Hematopoietic multipotent progenitor cell treated with erythropoietin and hydrocortisone succinate and interleukin-3 and kit ligand, for 15 days (in vitro differentiated cells): ENCODE measurements at places on chromosomes 11 and 22.

- DNase-seq: no peak
Measured at GRCh38 chr11:92659793-92660192, 309.7 kb upstream of the MTNR1B start.

- DNase-seq: no peak
Measured at GRCh38 chr22:40716116-40716515, 36.8 kb downstream of the MCHR1 start.

GRCh38 chr11:2825261-2825888 lies 60.2 kb downstream of the CDKN1C start:
- no peak for DNase-seq

GRCh38 chr22:35150183-35151107 lies 84.5 kb downstream of the ISX start:
- peak; percentile 47 for DNase-seq

DNA sequence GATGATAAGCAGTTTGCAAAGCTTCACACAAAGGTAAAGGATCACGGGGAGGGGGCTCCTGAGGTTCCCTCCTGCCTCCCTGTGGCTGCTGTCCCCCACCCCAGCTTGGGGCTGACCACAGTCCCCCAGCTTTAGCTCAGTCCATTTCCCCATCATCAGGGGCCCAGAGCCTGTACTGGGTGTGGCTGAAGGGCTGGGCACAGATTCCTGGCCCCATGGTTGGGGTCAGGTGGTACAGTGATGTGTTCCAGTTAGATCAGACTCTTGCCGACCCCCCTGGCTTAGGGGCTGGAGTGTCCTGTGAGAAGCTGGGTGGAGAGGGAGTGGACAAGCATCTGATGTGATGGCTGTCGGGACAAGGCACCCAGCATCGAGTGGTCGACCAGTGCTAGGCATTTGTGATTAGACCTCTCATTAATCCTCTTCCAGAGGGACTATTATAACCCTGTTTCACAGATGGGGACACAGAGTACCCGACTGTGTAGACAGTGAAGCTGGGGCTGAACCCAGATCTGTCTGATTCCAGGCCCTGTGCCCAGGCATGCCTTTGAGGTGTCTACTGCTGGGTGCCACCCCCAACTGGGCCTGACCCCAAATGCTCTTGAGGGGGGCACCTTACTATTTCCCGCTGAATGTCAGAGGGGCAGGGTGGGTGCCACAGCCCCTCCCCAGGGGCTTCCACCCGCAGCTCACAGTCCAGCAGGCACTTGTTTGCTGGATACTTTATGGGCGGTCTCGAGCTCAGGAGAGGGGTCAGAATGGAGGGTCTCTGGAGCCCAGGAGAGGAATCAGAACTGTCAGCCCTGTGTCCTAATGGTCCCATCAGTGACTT lies 4.3 kb downstream of the SHANK3 start:
- DNase-seq: no peak

DNA sequence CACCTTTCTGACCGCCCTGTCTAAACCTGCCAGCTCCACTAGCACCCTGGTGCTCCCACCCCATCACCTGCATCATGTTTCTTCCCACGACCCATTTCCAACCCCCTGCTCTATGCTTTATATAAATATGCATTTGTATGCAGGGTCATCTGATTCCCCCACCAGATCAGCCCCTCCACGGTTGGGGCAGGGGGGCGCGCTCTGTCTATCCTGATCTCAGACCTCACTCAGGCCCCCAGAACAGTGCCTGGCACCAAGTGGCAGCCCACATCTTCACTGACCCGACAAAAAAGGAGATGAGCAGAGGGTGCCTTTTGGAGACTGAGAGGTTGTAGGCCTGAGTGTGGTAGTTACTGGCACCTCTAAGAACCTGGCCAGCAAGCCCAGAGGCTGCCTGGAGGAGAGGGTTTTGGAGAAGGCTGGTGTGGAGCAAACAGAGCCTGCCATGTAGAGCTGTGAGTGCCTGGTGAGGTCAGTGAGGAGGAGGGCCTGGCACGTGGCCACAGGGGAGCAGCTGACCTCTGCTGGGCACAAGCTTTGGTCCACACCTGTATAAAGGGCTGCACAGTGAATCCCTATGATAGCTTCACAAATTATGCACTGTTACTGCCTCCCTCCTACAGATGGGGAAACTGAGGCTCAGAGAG lies 86.3 kb upstream of the RTL6 start:
- no peak for DNase-seq

- DNase-seq: no peak
Measured at GRCh38 chr11:106389101-106389500, 311.6 kb downstream of the AASDHPPT start.

DNA sequence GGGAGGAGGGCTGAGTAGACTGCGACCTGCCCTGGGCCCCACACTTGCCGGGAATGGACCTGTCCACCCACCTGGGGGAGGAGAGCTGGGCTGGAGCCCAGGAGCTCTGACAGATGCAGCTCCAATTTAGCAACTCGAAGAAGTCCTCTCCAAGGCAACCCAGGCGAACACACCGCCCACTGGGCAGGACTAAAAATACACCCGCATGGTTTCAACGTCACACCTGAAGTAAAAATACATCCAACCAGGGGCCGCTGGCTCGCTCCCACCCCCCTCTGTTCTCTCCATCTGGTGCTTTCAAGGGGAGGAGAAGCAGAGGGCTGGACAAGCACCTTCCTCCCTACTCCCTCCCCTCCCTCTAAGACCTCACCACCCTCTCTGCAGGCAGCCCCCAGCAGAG lies 119.9 kb downstream of the FEZ1 start:
- DNase-seq: no peak

DNA sequence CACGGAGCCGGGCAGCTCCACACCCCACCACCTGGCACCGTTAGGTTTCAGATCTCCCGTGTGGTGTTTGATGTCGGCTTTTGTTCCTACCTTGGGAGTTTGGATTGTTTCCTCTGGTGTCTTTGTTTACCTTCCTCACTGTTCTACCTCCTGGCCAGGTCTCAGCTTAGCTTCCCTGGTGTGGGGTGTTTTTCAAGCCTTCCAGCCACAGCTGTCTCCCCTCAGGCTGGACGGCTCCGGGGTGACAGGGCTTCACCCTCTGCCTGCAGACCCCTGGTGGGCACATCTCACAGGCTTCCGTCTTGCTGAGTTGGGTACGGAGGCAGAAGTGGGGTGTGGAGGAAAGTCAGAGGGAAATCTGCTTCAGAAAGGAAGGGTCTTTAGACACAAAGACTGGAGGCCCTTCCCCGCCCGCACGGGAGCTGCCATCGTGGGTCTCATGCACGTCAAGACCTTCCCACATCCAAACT lies 59.6 kb upstream of the EMID1 start:
- no peak for DNase-seq

- peak; percentile 80 for DNase-seq
Measured at GRCh38 chr22:29245626-29246385, 22.0 kb downstream of the RHBDD3 start.

DNA sequence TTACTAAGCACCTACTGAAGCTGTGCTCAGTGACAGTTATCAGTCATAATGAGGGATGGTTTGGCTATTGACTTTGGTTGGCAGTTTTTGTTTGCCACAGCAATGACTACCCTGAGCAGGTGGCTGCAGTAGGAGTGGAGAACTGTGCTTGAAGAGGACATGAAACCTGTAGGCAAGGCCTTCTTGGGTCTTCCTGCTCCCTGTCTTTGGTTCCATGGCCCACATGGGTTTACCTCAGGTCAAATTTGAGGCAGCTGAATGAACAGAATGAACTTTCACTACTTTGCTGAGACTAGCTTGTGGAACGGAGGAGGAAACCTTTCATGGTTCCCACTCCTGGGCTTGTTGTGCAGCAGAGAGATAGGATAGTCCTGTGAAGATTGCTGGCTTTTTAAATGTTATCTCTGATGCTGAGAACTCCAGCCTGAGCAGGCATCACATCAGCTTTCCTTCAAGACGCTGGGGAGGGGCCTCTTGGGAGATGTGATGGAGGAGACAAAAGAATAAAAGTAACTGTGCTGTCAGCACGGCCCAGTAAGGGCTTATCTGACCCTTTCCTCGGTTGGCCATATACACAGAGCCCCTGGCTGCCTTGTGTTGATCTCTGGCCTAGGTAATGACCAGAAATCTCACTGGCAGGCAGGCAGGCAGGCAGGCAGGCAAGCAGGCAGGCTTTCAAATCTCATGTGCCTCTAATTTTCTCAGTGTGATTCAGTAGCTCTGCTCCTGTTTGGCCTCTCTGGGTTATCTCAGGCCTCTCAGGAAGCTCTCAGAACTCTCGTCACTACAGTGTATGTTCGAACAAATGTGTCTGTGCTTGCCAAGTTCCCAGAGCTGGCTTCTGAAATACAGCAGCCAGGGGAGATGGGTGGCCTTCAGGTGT lies 12.0 kb downstream of the STIM1 start:
- DNase-seq: no peak

- DNase-seq: no peak
Measured at GRCh38 chr22:23002612-23003180, 67.6 kb upstream of the GNAZ start.

GRCh38 chr22:26553056-26553752 lies 36.7 kb downstream of the TPST2 start:
- DNase-seq: no peak

DNA sequence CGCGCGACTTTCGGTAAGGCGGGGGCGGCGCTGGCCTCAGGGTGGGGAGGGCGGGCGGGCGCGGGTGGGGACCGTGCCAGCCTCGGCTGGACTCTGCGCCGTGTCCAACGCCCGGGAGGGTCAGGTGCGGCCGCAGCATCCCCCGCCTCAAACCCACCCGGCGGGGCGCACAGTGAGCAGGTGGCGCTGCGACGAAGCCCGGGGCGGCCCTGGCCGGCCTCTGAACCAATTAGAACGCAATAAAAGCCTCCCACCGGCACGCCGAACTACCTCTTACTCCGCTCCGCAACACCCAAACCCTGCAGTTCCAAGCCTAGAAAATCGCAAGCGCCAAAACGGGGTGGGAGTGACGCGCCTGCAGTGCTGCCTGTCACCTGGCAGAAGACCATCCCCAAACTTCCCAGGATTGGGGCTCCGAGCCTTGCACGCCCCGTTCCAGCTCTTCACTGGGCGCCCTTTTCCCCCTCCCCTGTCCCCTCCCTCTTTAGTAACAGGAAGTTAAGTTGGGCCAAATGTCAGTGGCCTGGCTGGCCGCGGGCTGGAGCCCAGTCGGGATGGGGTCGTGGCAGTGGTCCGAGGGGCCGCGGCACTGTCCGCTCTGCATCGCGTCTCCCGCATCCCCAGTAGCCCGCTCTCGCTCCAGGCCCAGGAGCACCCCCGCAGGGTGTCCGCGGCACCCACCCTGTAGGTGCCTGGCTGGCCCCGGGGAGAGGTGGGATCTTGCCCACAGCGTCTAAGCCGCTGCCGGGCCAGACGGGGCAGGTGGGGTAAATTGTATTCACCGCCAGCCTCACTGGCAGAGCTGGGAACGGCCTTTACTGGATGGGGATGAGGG lies 541 bp downstream of the MICAL2 start:
- peak; percentile 49 for DNase-seq

GRCh38 chr11:77698896-77699295 lies 61.3 kb upstream of the CLNS1A start:
- DNase-seq: no peak

DNA sequence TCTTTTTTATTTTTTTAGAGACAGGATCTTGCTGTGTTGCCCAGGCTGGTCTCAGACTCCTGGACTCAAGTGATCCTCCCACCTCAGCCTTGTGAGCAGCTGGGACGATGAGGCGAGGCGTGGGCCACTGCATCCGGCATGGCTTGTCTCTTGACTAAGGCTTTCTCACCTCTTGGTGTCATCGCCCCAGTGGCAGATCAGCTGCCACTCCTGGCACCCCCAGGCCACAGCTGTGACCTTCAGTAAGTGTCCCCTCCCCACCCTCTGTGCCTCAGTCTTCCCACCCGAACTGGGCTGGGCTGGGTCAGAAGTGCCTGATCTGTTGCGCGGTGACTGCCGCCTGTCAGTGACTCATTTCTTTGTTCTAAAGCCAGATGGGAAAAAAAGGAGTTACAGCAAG lies 3.6 kb downstream of the SYNGR1 start:
- DNase-seq: no peak

DNA sequence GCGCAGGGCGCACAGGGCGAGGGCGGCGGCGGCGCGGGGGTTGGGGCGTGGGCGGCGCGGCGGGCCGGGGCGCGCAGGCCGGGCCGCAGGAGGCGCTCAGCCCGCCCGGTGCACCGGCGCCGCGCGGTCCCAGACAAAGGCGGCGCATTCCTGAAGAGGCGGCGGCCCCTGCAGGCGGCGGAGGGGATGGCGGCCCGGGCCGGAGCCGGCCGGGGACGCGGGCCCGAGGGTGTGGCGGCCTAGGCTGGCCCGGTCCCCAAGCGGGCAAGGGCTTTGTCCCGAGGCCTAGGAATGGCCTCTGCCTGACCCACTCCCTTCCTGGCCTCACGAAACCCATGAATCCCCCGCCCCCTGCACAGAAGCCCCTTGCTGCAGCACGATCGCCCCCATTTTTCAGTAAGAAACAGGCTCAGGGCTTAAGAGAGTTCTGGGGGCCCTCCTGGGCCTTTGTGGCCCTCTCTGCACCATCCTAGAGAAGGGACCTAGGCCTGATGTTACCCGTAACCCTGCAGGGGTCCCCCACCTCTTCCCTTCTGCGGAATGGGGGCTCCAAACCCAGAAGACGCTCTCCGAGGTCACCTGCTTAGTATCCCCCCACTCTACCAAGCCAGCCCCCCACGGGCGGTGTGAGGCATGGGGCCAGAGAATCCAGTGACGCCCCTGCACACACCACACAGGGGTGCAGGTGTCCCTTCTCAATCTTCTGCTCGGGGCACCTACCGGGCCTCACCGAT lies at the start of gene RTN4R:
Gene RTN4R, minus strand, starts transcription at position 40 of the 734 bp plus-strand sequence. CDS start 226 bp downstream, outside the sequence.
- peak; percentile 41 for DNase-seq

GRCh38 chr11:66619080-66619554 lies 2.7 kb downstream of the RBM14 start:
- DNase-seq: no peak

DNA sequence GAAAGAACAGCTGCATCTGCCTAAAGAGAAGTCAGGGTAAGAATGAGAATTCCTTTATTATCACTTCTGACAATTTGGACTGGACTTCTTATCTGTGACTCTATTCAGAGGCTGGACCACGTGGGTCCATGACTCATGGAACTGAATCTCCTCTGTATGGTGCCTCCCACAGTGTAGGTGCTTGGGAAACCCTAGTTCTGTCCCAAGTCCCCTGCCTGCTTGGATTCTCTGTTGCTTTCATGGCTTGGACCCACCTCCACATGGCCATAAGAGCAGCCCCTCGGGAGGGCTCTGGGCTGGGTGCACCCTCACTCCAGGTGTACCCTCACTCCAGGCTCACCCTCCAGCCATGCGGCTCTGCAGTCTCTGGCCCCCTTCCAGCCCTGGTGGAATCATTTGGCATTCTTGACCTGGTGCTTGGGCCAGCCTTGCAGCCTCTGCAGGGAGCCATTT lies 153.4 kb downstream of the CACNA1I start:
- peak; percentile 69 for DNase-seq

DNA sequence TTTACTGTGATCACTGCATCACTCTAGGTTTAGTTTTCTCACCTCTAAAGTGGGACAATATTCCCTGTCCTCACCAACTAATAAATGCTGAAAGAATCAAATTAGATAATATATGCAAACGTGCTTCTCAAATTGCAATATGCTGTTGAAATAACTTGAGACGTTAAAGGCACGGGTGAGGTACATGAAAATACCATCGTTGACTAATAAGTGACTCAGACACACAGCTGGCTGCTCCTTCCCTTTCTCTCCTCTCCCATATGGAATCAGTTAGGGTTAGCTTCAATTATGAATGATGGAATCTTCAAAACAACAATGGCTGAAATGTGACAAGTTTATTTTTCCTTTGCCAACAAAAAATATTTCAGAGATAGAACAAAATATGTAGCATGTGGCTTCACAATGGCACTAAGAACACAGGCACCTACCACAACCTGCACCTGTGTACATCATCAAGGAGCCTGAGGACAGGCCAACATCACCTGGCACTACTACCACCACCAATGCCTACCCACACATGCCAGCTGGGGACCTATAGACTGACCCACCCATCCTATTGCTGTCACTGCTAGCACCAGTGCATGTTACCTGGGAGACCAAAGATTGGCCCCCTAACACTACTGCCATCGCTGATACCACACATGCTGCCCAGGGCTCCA lies 13.7 kb downstream of the GDPD4 start:
- no peak for DNase-seq
